ENCODE measurements at places on chromosomes 1 and 21.

DNA sequence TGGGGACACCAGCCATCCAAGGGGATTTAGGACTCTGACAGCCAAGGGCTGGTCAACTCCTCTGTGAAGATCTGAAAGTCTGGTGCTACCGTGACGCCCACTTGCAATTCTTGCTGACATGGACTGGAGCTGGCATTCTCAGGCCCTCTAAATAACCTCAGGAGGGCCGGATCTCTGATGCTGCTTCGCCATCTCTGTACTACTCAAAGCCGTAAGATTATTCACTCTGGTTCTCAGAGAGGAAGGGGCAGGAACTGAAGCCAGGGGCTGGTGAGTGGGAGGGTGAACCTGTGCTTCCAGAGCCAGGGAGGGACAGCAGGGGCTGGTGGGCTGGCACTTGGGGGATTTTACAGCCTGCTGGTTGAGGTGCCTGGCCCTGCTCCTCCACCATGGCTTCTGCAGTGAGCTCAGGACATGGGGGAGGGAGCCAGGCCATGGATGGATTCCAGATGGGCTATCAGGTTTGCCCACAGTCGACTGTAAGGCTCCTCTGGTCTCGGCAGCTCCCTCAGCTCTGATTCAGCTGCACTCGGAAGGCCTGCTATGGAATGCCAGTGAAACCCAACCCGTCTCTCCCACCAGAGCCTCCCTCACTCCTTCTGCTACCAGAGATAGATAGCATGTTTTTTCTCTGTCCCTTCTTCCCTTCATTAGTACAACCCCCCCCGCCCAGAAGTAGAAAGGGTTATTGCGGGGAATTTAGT lies 84.5 kb downstream of the PLXNA2 start:
- DNase-seq = no peak

DNA sequence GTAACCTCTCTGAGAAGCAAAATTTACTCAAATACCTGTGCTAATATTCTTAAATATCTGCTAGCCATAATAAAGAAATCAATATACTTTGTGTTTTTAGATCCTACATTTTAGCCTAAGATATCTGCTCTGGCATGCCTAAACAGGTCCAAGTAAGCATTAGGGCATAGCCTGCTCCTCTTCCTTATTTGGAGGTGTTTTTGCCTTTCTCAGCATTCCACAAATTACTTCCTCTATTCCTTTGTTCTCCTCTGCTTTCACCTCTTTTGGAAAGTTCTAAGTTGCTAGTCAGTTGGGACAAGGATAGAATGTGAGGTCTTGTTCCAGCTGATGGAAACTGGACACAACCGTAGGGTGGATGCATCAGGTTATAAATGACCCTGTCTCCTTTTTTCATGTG lies 7.2 kb upstream of the OR10X1 start:
- no peak for DNase-seq

- no peak for DNase-seq
These were observed 1468.5 kb upstream of the B3GALT2 start for GRCh38 chr1:194654956-194655355.

DNA sequence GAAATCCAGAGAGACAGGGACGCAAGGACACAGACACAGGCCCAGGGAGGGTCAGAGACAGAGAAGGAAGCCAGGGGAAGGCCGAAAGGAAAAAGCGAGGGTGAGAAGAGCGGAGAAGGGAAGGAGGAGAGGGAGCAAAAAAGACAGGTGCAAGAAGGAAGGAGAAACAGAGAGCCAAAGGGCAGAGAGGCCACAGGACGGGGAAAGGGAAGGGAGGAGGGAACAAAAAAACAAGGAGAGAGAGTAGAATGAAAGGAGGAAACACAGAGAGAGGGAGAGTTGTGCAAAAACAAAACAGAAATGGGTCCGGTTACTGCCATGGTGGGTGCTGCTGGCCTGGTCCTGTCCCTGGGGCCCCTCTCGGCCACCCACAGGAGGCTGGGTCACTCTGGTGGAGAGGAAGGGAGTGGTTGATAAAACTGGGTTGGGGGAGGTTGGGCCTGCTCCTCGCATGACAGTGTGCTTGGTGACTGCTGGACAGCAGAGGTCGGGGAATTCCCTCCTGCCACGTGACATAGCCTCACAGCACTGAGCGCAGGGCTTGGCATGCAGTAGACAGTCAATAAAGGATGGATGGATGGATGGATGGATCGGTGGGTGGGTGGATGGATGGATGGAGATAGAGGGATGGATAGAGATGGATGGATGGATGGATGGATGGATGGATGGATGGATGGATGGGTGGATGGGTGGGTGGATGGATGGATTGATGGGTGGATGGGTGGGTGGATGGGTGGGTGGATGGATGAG lies 64.8 kb downstream of the RAP1GAP start:
- DNase-seq = no peak

DNA sequence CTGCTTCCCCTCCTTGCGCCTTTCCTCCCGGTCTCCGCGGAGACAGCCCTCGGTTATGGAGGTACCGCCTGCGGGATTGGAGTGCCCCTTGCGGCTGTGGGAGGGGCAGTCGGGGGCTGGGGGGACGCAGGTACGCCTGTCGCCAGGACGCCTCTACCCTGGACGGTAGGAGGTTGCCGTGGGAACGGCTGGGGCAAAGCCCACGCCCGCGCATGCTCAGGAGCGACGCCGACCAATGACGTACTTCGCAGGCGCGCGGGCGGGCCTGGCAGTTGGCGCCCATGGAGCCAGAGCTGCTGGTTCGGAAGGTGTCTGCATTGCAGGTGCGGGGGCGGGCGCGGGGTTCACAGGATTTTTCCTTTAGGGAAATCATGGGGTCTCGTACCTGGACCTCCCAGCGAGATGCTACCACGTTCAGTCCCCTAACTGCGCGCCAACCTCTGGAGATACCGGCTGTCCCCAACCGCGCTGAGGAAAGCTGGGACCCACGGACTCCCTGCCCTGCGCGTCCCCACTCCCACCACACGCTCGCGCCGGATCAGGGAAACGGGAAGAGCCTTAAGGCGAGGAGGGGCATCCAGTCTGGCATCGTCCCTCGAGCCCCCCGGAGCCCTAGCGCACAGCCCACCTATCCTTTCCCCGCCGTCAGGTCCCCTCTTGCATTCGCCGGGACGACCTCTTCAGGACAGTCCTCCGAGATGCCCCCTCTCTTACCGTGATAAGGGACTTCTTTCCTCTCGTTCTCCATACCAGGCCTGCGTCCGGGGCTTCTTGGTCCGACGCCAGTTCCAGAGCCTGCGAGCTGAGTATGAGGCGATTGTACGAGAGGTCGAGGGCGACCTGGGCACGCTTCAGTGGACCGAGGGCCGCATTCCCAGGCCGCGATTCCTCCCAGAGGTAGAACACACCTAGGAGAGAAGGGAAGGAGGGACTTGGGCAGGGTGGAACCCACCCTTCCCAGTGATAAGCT lies at the start of gene IQCC:
Gene IQCC (plus strand): TSS at position 271 of the 970 bp plus-strand sequence. CDS start 11 bp downstream, at position 282.
- DNase-seq = no peak

DNA sequence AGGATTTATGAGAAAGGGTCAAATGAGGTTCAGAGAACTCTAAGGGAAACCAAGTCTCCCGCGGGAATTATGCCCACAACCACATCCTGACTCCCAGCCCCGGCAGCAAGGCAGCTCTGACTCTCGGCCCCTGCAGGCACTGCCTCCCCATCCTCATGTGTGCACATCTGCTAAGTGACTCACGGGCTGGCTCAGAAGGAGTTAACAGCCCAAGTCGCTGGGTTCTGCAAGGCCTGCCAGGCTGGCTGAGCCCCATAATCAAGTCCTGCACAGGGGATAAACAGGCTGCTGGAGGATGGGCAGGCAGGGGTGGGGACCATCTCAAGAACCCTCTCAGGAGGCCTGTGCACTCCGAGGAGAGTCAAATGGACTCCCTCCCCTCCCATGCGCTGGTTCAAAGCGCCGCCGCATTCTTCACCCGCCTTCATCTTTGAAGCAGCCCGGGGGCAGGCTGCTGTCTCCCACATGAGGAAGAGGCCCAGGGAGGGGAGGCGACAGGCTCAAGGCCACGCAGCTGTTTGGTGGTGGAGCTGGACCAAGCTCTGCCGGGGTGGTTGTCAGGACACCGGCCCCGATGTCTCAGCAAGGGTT lies 344.3 kb downstream of the MATN1 start:
- no peak for DNase-seq

GRCh38 chr1:30659702-30660101 lies 63.7 kb downstream of the MATN1 start:
- no peak for DNase-seq

- DNase-seq = no peak
These were observed 224.5 kb upstream of the NFIA start for GRCh38 chr1:60857851-60858250.

GRCh38 chr1:152411134-152411533 lies 2.9 kb downstream of the CRNN start:
- no peak for DNase-seq

DNA sequence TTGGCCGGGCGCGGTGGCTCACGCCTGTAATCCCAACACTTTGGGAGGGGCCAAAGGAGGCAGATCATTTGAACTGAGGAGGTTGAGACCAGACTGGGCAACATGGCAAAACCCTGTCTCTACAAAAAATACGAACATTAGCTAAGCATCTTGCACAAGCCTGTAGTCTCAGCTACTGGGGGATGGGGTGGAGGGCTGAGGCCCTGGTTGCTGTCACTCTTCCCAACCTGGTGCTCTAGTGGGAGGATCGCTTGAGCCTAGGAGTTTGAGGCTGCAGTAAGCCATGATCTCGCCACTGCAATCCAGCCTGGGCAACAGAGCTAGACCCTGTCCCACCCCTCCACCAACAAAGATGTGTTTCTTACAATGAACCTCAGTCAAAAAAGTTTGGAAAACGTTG lies 2.8 kb downstream of the PHGDH start:
- peak; percentile 25 for DNase-seq

GRCh38 chr1:214193691-214194090 lies 87.3 kb upstream of the SMYD2 start:
- DNase-seq = no peak

DNA sequence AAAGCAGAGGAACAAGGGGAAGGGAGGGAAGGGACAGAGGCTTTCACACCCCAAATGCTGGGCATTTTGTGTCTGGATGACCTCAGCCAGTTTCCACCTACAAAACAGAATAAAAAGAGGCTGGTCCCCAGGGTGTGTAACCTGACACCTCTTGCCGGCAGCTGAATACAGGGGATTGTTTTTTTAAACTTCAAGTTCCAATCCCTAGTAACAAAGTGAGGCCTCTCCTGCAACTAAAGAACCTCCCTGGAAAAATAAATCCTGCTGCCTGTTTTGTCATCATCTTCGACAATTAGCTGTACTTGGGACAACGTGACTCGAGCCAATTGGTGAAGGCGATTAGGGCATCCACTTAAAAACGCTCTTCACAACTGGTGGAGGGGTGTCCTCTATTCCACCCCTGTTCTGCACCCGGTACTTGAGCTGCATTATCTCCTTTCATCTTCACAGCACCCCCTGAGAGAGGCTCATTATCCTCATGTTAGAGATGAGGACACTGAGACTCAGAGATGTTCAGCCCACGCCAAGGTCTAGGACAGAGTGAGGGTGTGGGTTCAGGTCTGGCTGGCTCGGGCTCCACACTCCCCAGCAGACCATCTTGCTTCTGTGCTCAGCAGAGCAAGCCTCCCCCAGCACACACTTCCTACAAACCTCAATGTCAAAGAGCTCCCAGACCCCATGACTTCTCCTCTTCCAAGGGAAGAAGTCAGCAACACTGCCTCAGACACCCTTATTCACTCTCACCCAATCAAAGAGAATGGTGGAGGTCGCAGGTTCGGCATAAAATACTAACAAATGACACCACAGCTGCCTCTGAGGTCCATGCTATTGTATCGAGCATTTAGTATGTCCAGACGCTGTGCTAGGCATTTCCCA lies 15.2 kb downstream of the ITPKB start:
- no peak for DNase-seq

DNA sequence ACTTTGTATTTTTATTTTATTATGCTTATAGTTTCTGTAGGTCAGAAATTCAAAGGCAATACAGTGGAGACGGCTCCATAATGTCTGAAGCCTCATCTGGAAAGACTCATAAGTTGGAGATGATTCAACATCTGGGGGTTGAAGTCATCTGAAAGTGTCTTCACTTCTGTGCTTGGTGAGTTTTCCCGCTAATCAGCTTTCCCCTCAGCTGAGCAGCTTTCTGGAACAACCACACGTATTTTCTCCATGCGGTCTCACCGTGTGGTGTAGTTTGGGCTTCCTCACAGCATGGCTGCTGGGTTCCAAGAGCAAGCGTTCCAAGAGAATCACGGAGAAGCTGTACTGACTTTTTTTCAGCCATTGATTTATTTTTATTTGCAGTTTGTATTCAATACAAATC lies 7.6 kb upstream of the DDI2 start:
- DNase-seq = no peak

- no peak for DNase-seq
These were observed 46.9 kb upstream of the ADAM30 start for GRCh38 chr1:119943216-119943615.

GRCh38 chr1:108033550-108033951 lies 68.6 kb upstream of the VAV3 start:
- DNase-seq = no peak

- DNase-seq = no peak
These were observed 125.4 kb downstream of the TBX15 start for GRCh38 chr1:118862755-118863154.

- no peak for DNase-seq
These were observed 183.7 kb upstream of the FAM78B start for GRCh38 chr1:166350490-166350889.

DNA sequence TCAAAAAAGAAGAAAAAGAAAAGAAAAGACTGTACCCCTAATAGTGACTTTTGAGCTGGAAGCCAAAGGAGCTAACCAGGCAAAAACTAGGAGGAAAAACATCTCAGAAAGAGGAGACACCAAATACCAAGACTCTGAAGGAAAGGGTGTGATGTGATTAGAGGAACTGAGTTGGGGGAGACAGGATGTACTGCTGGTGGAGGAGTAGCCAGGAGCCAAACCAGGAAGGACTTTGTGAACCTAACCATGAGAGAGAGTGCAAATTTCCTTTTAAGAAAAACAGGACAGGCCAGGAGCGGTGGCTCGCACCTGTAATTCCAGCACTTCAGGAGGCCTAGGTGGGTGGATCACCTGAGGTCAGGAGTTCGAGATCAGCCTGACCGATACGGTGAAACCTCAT lies 4.1 kb upstream of the RBP7 start:
- DNase-seq = no peak

- DNase-seq = no peak
These were observed 121.3 kb downstream of the TGFB2 start for GRCh38 chr1:218466341-218467010.

DNA sequence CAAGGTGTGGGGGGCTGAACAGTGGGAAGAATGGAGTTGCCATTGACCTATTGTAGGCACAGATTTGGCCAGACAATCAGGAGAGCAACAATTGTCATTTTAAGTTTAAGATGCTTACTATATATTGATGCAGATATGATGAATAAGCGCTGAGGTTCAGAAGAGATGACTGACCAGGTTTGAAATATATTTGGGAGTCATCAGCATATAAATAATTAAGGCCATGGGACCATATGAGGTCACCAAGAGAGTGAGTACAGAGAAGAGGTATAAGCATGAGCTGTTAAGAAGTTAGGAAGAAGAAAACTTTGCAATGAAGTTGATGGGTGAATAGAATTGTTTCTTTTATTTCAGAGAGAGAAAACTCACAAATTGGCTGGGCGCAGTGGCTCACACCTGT lies 4.5 kb upstream of the GADD45A start:
- no peak for DNase-seq

DNA sequence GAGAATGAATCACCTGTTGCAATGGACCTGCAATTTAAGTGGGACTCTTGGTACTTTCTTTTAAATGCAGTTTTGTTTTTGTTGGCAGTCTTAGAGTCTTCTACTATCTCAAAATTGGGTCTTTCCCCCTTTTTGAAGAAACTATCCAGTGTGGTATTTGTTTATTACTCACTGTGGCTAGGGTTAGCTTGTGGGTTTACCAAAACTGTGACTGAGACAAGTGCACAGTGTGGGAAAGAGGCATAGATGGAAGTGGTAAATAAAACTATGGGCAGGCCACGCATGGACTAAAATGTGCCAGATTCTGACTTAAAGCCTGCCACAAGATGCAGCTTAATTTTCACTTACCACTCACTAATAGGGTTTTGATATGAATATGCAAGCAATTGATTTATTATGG lies 1441.7 kb downstream of the PLA2G4A start:
- no peak for DNase-seq

All from vagina (tissue), 2 donors.